ENCODE measurements at places on chromosomes 2 and 18.

GRCh38 chr2:154713675-154714074, 15.2 kb downstream of the KCNJ3 start:
- DNase-seq, result no peak

DNA sequence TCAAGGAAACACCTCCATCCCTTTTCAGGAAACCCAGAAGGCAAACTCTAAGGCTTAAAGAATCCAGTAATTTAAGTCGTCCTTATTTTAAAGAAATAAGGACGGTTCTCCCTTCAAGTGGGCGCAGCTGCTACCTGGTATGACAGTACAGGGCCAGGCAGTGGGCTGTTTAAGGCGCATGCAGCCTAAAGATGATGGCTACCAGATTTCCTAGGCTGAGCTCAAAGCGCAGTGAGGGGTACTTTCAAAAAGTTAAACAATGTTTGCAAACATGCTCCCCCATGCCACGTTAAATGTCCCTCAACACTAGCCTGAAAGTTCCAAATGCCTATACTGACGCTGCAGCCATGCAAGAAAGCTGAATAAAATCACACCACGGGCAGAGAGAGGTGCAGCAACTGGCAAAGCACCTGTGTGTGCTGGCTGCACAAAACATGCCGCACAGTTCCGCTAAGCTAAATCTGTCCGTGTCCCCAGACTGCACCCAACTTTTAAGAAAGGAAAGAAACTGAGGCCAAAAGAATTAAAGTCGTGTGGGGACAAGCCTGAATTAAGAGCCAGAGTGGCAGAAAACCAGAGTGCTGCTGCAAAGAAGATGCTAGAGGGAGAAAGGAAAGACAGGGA, 583 bp downstream of the HIBCH start:
- peak; percentile 45 for DNase-seq

DNA sequence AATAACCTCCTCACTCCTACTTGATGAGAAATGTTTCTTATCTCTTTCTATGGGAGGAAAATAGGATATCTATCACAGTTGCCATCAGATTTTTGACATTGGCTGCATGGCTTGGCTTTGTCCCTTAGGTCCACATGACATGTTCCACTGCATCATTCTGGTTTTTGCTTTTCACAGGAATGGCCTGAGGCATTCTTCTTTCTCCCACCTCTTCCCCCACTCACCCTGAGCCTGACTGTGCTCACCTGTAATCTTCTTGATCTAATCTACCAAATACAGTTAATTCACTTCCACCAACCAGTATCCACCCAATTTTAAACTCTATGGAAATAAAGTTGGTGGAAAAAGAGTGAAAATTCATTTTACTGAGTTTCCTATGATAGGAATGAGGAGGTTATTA, 763.5 kb upstream of the CELF4 start:
- no peak for DNase-seq

- no peak for DNase-seq
Measured at GRCh38 chr2:16198166-16198912, 258.0 kb downstream of the MYCN start.

DNA sequence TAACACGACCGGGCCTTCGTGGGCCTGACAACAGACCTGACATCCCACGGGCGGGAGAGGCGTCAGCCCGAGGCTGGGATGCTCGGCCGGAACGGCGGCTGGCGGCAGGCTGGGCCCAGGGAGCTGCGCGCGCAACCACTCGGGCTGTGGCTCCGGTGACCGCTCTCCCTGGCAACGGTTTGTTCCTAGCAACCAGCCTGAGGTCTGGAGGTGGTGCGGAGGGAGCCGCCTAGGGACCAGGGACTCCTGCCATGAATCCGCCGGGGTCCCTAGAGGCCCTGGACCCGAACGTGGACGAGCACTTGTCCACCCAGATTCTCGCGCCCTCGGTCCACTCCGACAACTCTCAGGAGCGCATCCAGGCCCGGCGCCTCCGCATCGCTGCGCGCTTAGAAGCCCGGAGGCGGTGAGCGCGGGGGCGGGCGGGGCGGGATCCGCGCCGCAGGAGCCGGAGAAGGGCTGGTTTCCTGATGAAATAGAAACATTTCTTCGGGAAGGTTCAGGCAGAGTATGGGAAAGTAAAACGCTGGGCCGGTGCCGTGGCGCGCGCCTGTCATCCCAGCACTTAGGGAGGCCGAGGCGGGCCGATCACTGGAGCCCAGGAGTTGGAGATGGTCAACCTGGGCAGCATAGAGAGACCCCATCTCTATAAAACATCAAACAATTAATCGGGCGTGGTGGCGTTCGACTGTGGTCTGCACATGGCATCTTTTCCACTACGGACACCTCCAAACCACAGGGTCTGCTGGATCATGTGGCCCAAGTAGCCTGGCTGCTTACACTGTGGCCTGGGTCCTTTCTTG, at the start of gene DRC1:
TSS of gene DRC1 (plus strand) at position 182 of the 803 bp plus-strand sequence. CDS start at position 252, 70 bp downstream.
- DNase-seq, result peak; percentile 81

GRCh38 chr2:233565685-233566140, 869 bp downstream of the USP40 start:
- DNase-seq, result no peak

DNA sequence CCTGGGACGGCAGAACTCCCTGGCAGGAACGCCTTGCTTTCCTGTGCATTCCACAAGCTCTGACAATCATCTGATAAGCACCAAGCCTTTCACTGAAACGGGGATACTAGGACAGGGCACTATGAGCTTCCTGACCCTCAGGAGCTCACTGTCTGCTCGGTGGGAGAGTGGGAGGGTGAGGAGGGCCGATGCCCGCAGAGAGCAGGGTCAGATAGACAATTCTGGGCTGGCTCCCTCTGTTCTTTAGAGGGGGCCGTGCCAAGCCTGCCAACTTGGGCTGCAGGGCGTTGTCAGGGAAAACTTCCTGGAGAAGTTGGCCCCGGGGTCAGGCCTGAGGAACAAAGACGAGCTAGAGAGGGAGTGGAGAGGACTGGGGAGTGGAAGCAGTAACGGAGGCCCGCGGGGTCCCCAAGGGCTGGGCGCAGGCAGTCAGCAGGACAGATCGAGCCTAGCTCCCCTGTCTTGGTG, 82.0 kb downstream of the CTAGE1 start:
- DNase-seq, result no peak

GRCh38 chr18:9516437-9517064, 41.2 kb downstream of the RALBP1 start:
- DNase-seq, result peak; percentile 83

DNA sequence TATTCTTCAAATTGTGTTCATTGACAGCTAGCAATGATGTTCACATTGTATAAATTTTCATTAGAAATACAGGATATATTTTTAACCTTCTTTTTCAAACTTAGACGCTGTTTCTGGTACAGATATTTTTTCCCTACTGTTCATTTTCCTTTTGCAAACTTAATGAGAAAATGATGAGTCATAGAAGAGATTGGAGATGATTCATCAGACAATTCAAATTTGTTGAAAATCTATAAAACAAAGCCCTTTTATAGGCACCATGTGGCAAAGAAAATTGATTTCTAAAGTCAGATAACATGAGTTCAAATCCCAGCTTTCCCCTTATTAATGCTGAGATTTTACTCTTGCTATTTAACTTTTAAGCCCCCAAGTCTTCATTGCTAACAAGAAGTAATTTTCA, 728.8 kb upstream of the DDX18 start:
- DNase-seq, result no peak

DNA sequence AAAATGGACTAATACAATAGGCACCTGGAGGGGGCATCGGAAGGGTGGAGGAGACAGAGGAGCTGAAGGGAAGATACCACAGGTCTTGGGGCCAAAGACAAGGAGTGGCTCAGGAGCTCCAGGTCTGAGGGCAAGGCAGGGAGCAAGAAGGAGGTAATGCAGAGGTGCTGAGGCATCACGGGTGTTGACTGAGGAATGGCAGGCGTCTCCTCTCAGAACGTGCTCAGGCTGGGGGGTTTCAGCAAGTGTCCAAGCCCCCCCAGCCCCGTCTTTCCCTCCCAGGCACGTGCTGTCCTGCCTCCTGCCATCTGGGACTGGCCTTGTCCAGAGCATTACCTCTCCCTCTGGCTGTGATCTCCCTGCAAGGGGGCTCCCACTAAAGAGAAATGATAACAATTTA, 265.4 kb downstream of the DCDC2C start:
- DNase-seq, result no peak

- no peak for DNase-seq
Measured at GRCh38 chr2:8078705-8079104, 603.2 kb upstream of the ID2 start.

DNA sequence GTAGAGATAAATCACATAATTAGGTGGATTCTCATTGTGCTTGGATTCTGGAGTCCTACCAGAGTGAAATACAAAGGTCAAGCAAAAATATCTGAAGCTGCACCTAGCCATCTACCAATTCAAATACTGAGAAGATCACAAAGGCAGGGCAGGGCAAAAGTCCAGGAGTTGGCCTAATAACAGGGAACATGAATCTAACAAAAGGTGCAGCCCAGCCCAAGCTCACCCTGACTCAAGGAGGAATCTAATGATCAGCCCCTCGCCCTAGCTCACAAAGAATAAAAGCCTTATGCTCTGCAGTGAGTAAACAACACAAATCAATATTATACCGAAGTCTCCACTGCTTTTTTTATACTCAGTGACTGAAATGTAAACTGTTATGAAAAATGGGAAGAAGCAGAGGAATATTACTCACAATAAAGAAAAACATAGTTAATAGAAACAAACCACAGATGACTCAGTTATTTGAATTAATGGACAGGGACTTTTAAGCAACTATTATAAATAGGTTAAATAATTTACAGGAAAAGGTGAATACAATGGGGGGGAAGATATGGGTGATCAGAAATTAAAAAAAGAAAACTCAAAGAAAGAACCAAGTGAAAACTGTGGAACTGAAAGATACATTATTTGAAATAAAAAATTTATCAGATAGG, 49.5 kb downstream of the ANTXR1 start:
- no peak for DNase-seq

DNA sequence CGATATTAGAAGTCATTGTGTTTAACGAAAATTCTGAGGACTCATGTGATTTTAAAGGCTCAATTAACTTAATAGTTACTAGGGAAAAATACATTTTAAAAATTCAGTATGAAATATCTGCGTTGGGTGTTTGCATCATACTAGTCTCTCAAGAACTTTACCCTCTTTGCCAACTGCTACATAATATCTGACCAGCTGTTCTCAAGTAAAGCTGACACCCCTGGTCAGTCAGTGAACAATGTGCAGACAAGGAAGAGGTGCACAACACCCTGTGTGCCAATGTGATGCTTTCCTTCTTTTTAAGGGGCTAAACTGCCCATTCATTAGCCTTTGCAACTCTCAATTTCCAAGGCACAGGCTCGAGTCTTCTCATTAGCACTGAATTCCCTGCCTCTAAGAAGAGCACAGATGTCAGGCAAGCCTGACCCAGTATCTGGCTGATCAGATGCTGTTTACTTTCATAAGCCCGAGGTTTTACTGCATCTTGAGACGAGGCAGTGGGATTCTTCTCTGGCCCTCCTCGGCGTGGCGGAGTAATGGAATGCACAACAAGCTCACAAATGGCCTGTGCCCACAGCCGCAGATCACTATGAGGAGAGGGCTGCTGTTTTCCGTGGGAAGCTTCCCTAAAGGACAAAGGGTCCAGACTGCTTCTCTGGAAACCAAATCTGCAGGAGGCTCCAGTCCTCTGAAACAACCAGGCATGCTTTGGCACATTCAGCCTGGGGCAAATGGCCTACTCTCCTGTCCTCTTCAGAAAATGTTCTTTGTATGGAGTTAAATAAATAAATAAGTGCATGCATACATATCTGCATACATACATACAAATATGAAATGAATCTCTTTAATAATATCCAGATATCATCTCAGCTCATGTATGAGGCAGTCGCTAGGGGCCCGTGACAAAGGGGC, 240.3 kb downstream of the ZNF521 start:
- DNase-seq, result no peak

GRCh38 chr2:97761192-97761591, 47.8 kb downstream of the ZAP70 start:
- no peak for DNase-seq

DNA sequence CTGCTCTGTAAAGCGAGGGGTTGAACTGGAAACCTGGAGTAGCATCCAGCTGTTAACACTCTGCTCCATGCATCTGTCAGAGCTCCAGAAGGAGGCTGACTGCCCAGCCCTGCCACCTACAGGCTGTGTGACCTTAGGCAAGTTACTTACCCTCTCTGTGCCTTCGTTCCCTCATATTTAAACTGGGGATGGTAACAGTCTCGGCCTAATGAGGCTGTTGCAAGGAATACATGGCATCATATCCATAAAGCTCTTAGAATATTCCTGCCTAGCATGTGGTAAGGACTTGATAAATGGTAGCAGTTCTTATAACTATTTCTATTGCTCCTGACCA, 80.6 kb downstream of the LRRFIP1 start:
- no peak for DNase-seq

DNA sequence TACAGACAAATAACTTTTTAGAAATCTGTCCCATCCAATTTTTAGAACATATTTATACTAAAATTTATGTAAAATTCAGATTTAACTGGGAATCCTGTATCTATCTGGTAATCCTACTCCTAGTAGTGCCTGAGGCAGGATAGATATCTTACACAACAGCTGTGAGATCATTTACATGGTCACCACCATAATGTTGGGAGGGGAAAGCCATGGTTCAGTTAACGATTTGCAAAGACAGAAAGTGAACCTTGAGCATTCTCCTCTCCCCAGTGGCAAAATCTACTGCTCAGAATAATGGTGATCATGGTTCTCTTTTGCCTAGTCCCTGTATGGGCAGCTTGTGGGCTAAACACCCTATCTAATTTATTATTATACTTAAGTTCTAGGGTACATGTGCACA, 7.7 kb upstream of the TMEM247 start:
- no peak for DNase-seq

- peak; percentile 88 for DNase-seq
Measured at GRCh38 chr2:205660521-205661124, 21.7 kb upstream of the NRP2 start.

GRCh38 chr2:60818272-60818671, 62.2 kb downstream of the PAPOLG start:
- peak; percentile 18 for DNase-seq

- DNase-seq, result no peak
Measured at GRCh38 chr2:71725836-71726235, 272.5 kb downstream of the DYSF start.

DNA sequence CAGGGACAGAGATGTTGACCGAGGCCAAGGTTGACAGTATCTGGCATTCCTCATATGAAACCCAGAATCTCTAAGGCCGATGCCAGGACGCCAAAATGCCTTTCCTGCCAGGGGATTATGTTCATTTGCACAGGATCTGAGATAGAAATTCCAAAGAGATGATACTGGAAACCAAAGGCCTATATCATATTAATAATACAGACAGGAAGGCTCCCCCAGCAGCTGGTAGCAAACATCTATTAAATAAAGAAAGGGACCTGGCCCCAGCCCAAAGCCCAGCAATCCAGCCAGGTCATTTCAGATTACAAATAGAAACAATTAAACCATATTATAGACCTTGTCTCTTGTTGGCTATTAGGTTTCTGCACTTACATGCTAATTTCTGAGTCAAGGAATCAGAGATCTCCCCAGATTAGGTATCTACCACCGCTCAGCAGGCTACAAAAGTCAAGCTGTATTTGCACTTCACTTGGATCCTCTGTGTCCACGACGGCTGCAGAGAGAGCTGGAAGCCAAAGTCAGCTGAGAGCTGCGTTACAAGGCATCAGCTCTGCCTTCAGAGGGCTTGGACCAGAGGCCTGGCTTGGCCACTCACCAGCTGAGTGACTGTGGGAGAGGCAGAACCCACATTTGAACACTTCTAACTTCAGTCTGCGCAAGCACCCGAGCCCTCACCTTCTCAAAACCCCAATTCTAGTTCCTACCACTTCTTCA, 269.3 kb upstream of the SIX2 start:
- DNase-seq, result no peak
